ENCODE measurements at places on chromosomes 3 and 15.

DNA sequence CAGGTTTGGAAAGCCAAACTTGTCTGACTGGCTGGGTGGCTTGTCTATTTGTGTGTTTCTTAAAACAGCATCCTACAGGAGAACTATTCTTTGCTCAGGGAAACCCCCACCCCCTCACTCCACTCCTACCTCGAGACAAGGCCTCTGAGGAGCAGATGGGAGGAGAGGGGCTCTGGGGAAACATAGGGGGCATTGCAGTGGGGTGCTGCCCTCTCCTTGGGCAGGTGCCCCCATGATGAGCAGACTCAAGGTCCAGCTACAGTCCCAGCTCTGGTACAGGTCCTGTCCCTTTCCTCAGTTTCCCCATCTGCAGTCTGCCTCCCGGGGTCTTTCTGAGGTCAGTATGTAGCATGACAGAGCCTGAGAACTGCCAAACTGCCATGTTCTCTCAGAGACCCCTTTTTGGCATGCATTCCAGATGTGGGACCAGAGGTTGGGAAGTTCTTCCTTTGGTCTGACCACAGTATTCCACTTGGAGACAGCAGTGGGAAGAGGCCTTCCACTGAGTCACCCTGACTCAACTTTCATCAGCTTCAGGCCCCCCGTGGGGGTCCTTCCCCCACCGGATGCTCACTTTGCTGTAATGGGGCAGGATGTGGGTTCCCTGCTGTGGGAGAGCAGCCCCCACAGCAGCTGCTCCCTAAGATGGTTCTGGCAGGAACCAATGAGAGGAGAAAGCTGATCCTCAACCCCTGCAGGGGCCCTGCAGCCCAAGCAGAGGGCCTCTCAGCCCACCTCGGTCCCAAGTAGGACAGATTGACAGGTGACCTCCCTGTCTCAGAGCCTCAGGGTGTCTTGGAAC, 32.3 kb upstream of the CYP11A1 start:
- DNase-seq, result peak; percentile 94

DNA sequence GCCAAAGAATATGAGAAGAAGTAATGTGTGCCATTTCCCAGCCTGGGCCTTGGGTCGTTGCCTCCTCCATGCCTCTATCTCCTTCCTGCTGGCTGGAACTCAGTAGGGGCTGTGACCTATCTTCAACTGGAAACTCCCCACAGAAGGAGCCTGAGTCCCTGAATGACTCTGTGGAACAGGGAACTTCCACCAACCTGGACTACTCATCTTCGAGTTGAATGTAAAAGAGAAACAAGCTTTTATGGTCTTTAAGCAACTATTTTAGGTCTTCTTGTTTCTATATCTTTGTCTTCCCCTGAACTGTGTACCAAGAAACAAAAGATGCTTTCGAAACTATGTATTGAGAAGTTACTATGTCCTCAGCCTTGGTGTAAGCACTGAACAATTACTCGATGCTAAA, 355.3 kb upstream of the NR2F2 start:
- no peak for DNase-seq

GRCh38 chr3:71201939-71202338, 381.6 kb downstream of the FOXP1 start:
- no peak for DNase-seq

DNA sequence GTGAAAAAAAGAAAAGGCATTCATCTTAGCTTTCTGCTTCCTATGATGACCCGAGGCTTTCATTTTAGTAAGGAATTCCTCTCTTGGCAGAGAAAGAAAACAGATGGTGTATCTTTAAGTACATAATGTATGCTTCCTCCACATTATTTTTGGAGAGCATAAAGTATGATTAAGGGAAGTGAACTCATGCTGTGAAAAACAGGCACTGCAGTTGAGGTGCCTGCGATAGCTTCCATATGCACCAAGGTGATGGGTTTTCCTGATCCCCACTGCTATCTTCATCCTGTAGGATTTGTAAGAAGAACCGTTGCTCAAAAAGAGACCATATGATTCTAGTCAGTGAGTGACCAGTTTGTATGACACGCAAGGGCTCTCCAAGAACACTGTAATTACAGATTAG, 411.5 kb upstream of the MCTP2 start:
- no peak for DNase-seq

DNA sequence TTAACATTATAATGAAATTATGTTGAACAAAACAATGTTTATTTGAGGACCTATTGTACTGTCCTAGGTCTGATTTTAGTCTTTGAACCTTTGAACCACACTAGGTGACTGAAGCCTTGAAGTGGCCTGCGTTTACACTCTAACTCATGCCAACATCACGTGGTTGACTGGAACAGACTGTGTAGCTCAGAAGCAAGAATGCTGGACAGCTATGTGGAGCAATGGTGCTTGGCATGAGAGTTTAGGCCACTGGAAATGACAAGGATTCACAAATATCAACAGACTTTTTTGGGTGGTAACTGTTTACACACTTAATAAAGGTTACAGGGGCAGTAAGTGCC, 391.5 kb downstream of the RAP2B start:
- DNase-seq, result no peak

DNA sequence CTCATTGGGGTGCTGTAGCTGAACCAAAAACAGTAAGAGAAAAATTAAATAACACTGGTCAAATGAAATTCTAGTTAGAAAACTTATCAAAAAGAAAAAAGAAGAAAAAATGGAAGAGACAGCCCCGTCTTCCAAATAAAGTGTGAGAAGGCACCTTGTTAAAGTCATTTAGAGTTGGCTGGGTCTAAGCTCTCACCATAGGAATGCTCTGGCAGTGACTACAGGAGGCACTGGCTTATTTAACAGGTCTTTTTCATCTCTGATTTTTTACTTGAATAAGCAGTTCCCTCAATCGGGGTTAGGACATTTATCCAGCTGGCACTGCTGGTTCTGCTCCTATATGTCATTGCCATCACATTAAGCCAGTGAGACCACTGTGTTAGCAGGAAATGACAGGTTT, 1.6 kb upstream of the ABI3BP start:
- no peak for DNase-seq

DNA sequence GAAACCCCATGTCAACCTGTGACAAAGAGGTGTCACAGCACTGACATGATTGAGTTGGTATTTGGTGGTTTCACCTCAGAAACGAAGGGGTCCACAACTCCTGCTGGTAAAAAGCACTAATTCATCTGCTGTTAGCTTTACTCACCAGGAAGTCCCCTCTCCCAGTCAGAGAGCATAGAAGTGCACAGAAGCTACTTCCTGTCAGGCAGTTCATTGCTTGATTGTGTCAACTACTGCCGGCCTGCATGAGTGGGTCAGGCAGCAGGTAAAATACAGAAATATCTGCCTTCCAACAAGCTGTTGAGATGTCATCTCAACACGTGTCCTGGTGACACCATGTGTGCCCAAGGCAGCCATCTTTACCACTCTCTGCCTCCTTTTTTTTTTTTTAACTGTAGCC, 596.6 kb upstream of the NR2F2 start:
- peak; percentile 26 for DNase-seq

DNA sequence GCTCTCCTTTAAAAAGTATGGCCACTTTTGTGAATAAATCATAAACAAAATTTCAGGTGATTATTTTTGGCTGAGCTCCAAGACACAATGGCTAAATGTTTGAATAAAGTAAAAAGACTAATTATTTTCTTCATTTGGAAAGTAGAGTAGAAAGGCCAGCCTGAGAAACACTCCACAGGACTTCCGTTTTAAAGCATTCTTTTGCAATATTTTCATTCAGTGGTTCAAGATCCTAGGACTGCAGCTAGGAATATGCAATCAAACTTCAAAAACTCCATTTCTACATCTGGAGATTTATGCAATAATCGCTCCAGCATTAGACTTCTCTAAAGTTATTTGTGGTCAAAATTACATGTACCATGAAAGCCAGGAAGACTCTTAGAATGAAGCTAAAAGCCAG, 62.8 kb downstream of the MECOM start:
- peak; percentile 2 for DNase-seq

GRCh38 chr3:175129126-175129525, 270.0 kb downstream of the NAALADL2 start:
- no peak for DNase-seq

GRCh38 chr3:27712136-27713077, 9.7 kb downstream of the EOMES start:
- peak; percentile 77 for DNase-seq

- no peak for DNase-seq
Observed at GRCh38 chr3:4597208-4597985, 104.2 kb downstream of the ITPR1 start.

- no peak for DNase-seq
Observed at GRCh38 chr15:60073466-60073840, 69.3 kb downstream of the FOXB1 start.

GRCh38 chr15:57566834-57567233, 24.9 kb upstream of the MYZAP start:
- no peak for DNase-seq

GRCh38 chr3:113606539-113607218, 74.3 kb downstream of the SIDT1 start:
- peak; percentile 39 for DNase-seq

DNA sequence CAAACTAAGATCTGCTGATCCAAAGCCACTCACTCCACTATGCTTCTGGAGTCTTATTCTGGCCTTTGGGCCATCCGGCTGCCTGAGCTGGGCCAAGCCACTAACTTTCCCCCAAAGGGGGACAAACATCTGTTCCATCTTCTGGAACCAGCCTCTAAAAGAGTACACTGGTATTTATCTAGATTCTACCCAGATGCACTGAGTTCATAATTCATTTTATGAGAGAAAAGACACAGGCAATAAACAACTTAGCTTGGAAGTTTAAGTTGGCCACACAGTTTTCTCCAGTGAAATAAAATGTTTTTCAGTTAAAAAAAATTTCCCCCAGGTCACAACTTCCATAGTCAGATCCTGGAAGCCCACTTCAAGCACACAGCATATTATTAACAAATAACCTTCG, 80.1 kb upstream of the ARHGEF3 start:
- DNase-seq, result no peak

DNA sequence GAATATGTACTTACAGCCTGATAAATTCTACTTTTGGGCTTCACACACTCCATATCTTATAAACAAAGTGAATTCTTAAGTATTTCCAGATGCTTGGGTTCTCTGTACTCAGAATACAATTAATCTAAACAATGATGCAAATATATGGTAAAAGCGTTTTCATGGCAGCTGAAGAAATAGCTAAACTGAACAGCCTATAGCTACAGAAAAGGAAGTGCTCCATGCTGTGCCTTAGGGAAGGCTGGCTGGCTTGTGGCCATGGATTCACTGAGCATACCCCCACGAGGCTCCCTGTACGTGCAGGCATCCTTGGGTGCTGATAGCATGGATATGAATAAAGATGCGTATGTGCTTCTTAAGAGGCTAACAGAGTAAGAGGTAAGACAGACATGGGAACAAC, 264.0 kb downstream of the KLF13 start:
- no peak for DNase-seq

DNA sequence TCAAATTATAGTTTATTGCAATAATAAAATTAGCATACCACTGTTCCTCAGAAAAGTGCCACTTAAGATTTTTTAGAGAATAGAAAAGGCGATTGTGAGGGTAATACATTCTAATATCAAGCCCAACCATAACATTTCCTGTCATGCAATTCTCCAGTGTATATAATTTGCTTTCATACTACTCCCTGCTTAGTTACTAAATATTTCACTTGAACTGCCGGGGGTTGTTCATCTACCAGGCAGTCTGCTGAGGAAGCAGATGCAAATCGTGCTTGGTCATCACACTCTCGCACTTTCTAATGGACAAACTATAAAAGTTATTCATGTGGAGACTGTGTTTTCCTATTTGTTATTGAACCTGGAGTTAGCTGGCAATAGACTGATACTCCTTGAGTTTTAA, 645.6 kb upstream of the CBLB start:
- no peak for DNase-seq

- no peak for DNase-seq
Observed at GRCh38 chr3:115052906-115053305, 94.2 kb downstream of the ZBTB20 start.

All from NB4 (cell line).